Ascending aorta (tissue), 2 donors: ENCODE measurements at places on chromosomes 12 and 14.

GRCh38 chr14:49928015-49928414 lies 35.1 kb downstream of the ARF6 start:
- H3K4me3 ChIP-seq: no peak overlapping the region
- no peaks in the 10 kb centered on the region for H3K36me3 ChIP-seq
- DNase-seq: no peak

GRCh38 chr14:91284791-91285548 lies 40.5 kb upstream of the GPR68 start:
- H3K4me1 ChIP-seq: no peaks in the 10 kb centered on the region
- H3K36me3 ChIP-seq: no peaks in the 10 kb centered on the region
- H3K27me3 ChIP-seq: no peaks in the 10 kb centered on the region
- DNase-seq: no peak
- no peak overlapping the region for H3K27ac ChIP-seq
- H3K4me3 ChIP-seq: no peak overlapping the region

DNA sequence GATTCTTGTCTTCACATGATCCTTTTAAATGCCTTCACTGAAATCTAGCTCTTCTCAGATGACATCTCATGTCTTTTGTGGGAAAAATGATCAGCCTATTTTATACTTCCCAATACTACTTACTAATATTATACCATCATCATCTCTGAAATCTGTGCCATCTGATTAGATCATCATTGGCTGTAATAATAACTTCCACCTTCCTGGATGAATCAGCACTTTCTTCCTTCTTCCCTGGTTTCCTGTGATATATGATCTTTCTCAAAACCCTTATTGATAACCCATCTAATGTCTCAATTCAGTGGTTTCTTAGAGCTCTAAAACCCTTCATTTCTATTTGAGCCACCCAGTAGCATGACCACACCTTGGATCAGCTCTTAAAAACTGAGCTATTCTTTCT lies 30.9 kb downstream of the GPR137C start:
- no peaks in the 10 kb centered on the region for H3K36me3 ChIP-seq
- no peaks in the 10 kb centered on the region for H3K27me3 ChIP-seq
- no peaks in the 10 kb centered on the region for H3K4me1 ChIP-seq
- H3K4me3 ChIP-seq: no peak overlapping the region
- H3K27ac ChIP-seq: no peak overlapping the region

- H3K27me3 ChIP-seq: no peaks in the 10 kb centered on the region
- H3K27ac ChIP-seq: no peak overlapping the region
- H3K4me1 ChIP-seq: no peaks in the 10 kb centered on the region
- no peak for DNase-seq
- H3K36me3 ChIP-seq: no peaks in the 10 kb centered on the region
These were observed 88.3 kb upstream of the E2F7 start for GRCh38 chr12:77153706-77154105.

- no peaks in the 10 kb centered on the region for H3K27me3 ChIP-seq
- peaks cover 57% of the 10 kb centered on the region for H3K36me3 ChIP-seq
- no peak overlapping the region for H3K4me3 ChIP-seq
- no peak for DNase-seq
These were observed 22.5 kb upstream of the STAC3 start for GRCh38 chr12:57273516-57273915.

DNA sequence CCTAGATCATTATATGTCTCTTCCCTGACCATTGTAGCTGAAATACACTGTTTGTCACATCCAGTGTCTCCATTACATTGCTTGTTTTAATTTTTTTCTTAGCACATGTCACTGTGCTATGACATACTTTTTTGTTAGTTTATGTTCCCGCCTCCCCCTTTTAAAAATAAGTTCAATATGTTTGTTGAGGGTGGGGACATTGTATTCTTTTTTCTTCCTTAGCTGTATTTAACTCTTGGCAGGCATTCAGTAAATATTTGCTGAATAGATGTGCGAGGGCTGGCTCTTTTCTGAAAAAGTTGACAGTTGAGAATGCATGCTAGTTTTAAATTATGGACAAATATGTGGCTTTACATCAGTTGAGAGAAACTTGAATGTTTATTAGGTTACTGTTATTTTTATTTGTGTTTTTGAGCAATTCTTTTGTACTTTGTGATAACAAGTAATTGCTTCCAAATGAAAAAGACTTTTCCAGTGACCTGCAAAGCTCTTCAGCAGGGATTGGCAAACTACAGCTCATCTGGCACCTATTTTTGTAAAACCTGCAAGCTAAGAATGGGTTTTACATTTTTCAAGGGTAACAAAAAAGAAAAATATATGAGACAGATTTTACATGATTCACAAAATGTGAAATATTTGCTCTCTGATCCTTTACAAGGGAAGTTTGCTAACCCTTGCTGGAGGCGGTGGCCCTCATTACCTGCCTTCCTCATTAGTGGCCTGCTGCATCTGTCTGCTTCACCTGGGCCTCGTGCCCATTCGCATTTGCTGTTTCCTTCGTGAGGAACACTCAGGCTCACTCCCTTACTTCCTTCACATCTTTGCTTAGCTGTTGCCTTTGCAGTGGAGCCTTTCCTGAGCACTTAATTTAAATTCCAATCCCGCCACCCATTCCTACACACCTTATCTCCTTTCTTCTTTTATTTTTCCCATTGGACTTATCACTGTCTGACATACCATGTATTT lies 229.4 kb downstream of the ERC1 start:
- H3K27me3 ChIP-seq: no peaks in the 10 kb centered on the region
- no peak overlapping the region for H3K27ac ChIP-seq
- no peaks in the 10 kb centered on the region for H3K36me3 ChIP-seq
- H3K4me1 ChIP-seq: peaks cover 10% of the 10 kb centered on the region
- no peak for DNase-seq

DNA sequence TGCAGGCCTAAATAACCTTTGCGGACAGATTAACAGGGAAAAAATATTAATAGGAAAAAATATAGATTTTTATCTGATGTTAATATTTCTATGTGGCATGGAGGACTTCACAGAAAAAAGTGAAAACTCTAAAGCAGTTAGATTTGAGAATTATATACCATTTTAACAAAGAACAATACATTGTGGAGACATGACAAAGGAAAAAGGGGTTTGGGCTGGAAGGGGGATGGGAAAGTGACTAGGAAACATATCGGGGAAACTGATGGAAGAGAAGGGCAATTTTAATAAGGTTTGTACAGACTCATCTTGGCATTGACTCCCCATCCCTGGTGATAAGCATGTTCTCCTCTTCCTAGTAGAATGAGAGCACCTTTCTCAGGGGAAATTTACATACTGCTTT lies 21.0 kb upstream of the GPRC5D start:
- H3K36me3 ChIP-seq: peaks cover 32% of the 10 kb centered on the region
- H3K27me3 ChIP-seq: no peaks in the 10 kb centered on the region
- DNase-seq: no peak
- no peak overlapping the region for H3K27ac ChIP-seq

- no peak within 1 kb of the TSS for H3K27ac ChIP-seq
- H3K36me3 ChIP-seq: no peaks in the 10 kb centered on the region
- peaks cover 5% of the 10 kb centered on the region for H3K4me1 ChIP-seq
- peak within 1 kb of the TSS; percentile 33 for H3K4me3 ChIP-seq
- no peaks in the 10 kb centered on the region for H3K27me3 ChIP-seq
These were observed at the start of gene HCAR1 for GRCh38 chr12:122730215-122731014. TSS of gene HCAR1 (minus strand) at chr12:122730844. CDS start at chr12:122730339, 505 bp downstream.
